ENCODE measurements at places on chromosomes 6 and 20. TPM values are rescaled to one million over a fixed set of nuclear protein-coding genes. Genes with fewer than 3 reads are reported as not detected.

The COL10A1 gene
- not detected for total RNA-seq

The RBM24 gene
- 31.4 TPM for total RNA-seq

The OVOL2 gene
- total RNA-seq, result 0.41 TPM

The PRDM13 gene
- total RNA-seq, result not detected

The RPS6KA2 gene
- 24.9 TPM for total RNA-seq

The PNPLA1 gene
- total RNA-seq, result not detected

The AIG1 gene
- total RNA-seq, result 39.5 TPM

The HLA-DRA gene
- total RNA-seq, result 2.0 TPM

The ELOVL4 gene
- 49.3 TPM for total RNA-seq

All from frontal cortex (tissue), 4 donors.